ENCODE measurements at places on chromosomes 3 and 15.

- no peak for DNase-seq
Observed at GRCh38 chr3:24457719-24458118, 36.9 kb downstream of the THRB start.

- DNase-seq, result no peak
Observed at GRCh38 chr3:148331081-148331846, 366.4 kb upstream of the AGTR1 start.

GRCh38 chr3:188944108-188944507, 227.7 kb upstream of the TPRG1 start:
- no peak for DNase-seq

- DNase-seq, result no peak
Observed at GRCh38 chr15:90789462-90789861, 72.3 kb downstream of the BLM start.

- no peak for DNase-seq
Observed at GRCh38 chr3:89180334-89180733, 72.9 kb downstream of the EPHA3 start.

DNA sequence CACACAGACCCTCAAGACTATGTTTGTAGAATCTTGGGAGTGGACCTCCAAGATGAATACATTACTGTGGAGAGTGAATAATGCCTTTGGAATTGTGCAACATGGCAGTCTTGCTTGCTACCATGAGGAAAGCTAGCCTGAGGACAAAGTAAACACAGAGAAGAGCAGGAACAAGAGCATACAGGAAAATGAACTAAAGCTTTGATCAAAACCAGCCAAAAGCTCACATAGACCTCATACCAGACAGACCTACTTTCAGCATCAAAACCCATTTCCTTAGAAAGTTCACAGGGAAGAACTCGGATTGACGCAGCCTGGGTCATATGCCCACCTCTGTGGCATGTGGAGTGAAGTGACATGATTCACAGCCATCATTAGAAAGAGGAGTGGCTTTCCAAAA, 3.3 kb upstream of the RAB8B start:
- no peak for DNase-seq

- DNase-seq, result no peak
Observed at GRCh38 chr3:123072152-123072551, 5.3 kb downstream of the PDIA5 start.

DNA sequence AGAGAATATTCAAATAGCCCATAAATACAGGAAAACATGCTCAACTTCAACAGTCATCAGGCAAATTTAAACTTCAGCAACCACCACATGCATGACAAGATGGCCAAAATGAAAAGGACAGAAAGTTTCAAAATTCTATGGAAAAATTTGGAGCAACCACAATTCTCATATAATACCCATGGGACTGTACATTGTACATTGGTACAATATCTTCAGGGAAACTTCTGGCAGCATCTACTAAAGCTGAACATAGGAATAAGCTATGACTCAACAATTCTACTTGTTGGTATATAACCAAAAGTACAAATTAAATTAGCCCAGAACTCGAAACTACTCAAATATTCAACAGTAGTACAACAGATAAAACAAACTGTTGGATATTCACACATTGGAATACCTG, 847.6 kb downstream of the TBL1XR1 start:
- no peak for DNase-seq

GRCh38 chr15:26660241-26660640, 112.6 kb downstream of the GABRB3 start:
- peak; percentile 70 for DNase-seq

DNA sequence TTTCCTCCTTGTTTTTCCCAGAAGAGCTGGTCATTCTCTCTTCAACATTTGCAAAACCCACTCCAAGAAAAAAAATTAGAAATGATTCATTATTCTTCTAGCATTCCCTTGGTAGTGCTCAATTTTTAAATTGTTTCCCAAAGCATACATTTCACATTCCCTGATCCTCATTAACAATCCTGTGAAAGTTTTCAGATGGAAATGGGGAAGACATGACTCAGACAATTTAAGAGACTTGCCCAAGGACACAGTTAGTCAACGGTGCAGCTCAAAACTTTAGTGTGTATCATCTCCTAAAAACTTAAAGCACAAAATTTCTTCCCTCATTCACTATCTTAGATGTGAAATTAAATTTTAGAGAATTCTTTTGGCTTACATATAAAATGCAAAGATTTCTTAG, 17.1 kb upstream of the ABI3BP start:
- DNase-seq, result no peak

DNA sequence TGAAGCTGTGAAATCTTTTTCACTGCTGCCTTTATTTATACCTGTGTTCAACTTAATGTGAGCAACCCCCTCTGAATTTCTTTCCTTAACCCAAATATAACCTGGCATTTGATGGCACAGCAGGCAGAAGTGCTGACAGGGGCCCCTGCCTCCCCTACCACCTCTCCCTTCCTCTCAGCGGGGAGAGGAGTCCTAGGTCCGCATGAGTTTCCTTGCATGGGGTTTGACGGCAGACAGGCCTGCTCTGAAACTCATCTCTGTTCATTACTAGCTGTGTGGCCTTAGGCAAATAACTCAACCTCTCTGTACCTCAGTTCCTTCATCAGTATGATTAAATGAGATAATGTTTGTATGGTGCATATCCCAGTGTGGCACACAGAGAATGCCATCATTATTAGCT, 79.7 kb downstream of the SEC22A start:
- DNase-seq, result no peak

GRCh38 chr15:66071160-66071920, 182.2 kb downstream of the MEGF11 start:
- no peak for DNase-seq

- no peak for DNase-seq
Observed at GRCh38 chr3:46845397-46845859, 17.8 kb downstream of the MYL3 start.

DNA sequence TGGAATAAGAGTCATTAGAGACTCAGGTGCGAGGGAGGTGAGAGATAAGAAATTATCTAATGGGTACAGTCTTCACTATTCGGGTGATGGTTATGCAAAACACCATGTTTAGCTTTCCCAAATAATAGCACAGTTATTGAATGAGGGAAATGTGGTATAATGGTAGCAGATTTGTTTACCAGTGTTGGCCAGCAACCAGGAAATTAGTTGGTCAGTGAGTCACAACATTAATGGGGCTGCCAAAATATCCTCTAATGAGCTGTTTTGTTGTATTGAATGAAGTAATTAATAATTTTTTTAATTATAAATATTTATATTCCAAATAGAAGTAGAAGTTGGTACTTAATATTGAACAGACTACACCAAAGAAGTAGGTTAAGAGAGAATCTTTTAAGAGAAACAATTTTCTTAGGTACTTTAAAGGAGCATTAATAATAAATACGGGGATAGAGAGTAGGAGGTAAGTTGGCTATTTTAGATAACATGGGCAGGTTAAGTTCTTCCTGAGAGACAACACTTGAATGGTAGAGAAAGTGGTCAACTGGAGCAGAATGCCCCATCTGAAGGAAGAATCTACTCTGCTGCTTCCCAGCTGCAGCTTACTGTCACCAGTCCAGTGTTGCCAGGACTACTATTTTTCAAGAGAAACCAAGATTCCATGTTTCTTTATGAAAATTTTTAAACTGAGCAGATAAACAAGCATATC, 218.8 kb downstream of the UBE2E2 start:
- no peak for DNase-seq

GRCh38 chr3:99016452-99016851, 115.0 kb upstream of the DCBLD2 start:
- no peak for DNase-seq

GRCh38 chr3:128498127-128498626, 5.2 kb upstream of the GATA2 start:
- DNase-seq, result no peak

DNA sequence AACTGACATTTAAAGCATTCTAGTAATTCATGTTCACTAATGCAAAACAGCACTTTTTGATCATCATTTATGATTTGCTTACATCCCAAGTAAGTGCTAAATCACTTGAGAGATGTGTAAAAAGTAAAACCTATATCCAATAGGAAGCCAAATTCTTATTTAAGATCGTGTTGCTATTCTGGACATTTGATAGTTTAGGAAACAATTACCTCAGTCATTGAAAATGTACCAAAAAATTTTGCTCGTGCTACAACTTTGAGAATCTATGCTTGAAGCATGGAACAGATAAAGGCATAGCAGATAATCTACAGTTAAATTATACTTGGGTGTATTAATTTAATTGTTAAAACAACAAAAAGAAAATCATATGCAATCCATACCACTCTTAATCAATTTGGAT, 571.6 kb upstream of the NR2F2 start:
- no peak for DNase-seq

GRCh38 chr3:129766135-129766534, 127.4 kb downstream of the TMCC1 start:
- DNase-seq, result no peak

GRCh38 chr3:100063929-100064461, 50.3 kb downstream of the FILIP1L start:
- no peak for DNase-seq
